Stimulated activated CD4-positive, alpha-beta T cell treated with anti-CD3 and anti-CD28 coated beads, Interleukin-4, amount 100 ng/mL, for 24 hours (primary cell): ENCODE measurements at places on chromosomes 7 and 10.

GRCh38 chr7:52961084-52961483 lies 74.3 kb upstream of the POM121L12 start:
- no peak for DNase-seq

- DNase-seq: no peak
These were observed 6.1 kb upstream of the RBM17 start for GRCh38 chr10:6082496-6083395.

DNA sequence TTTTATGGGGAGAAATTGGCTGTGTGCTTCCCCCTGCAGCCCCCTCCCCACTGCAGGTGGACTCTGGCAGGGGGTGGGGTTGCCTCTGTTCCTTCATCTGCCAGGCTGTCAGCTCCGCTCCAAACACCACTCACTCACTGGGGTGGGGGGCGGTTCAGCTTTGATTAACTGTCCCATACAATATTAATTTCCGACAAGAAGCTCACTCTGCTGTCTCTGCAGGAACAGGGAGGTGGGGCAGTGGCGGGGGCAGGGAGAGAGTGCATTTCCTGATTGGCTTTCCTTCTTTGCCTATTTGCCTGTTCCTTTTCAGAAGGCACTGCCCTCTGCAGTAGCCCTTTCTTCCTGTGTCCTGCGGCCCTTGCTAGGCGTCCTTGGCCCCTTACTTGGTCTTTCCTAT lies 500.8 kb downstream of the PLXNA4 start:
- no peak for DNase-seq

GRCh38 chr10:71589617-71590551 lies 129.7 kb downstream of the C10orf105 start:
- DNase-seq: no peak

DNA sequence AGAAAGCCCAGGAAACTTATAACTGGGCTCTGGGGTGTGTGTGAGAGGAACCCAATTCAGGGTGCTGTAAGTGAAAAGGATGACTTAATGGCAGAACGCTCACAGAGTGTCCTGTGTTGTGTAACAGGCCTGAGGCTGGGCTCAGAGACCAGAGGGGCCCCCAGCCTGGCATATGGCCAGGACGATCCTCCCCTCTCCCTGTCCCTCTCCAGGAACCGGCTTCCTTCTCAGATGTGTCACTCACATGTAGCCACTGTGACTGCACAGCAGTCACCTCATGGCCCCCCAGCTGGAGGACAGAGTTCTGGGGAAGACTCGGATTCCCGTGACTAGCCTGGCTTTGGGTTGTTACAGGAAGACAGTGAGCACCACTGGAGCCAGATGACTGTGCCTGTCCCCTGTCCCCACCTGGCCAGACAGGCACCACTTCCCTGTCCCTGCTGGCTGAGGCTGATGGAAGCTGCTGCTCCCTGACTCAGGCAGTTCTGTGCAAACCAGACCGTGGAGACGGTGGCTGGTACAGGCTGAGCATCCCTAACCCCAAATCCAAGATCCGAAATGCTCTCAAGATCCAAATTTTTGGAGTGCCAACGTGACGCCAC lies 220.5 kb downstream of the MLLT10 start:
- no peak for DNase-seq

DNA sequence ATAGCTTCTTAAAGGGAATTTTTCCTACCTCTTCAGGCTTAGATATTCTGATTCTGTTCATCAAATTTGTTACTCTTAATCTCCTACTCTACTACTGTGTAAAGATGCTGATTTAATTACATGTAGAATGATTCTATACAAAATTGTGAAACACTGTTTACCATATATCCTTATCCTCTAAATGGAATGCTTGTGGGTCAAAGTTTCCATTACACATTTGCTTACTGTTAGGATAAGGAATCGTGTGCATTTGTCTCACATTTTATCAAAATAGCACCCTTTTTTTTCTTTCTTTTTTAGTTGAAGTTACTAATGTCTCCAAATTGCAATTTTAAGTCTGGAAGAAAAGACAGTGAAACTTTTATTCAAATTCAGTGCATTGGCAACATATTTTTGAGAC lies 65.3 kb downstream of the TFEC start:
- no peak for DNase-seq

DNA sequence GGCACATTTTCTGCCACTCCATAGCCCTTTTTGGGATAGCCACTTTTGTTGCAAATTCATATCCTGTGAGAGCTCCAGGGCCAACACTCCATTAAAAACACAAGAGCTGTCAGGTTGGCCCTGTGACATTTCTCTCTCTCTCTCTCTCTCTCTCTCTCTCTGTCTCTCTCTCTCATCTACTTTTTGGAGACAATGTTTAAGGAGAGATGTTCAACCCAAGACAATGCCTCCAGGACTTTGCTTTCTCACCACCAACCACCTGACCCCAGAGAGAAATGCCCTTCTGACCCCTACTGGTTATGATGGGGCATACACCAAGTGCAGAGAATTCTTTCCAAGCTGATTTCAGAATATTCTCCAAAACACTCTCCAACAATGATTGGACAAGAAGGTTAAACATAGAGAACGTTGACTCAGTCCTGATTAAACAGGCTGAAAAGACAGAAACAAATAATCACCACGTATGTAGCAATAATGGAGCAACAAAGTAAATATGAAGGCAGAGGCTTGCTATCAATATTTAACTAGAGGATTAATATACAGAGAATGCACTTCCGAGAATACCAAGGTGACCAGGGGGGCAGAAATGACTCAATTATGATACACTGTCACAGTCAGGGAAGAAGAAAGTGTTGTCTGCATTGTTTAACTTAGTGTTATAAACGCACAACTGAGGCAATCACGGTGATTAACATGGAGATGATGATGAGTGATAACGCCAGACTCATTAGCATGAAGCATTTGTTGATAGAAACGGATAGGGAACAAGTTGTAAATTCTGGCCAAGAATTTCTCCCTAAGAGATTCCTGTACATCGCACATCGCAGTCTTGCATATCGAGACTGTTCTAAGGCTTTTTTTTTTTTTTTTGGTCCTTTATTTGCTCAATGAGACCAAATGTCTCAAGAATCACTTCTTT lies 178.5 kb downstream of the NRP1 start:
- peak; percentile 56 for DNase-seq

DNA sequence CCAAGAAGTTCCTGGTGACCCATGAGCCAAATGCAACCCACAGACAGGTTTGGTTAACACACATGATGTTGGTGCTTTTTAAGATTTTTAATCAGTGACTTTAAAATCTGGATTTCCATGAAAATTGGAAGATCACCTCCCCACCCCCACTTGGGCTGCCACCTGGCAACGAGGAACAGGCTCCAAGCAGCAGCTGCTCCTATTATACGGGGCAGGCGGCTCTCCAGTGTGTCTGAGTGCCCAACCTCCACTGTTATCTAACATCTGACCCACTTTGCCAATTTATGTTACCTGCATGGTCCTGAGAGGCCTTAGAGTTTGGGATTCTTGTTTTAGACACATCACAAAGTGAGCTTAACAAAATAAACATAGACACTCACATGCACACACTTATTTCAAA lies 56.4 kb downstream of the SGMS1 start:
- DNase-seq: no peak

DNA sequence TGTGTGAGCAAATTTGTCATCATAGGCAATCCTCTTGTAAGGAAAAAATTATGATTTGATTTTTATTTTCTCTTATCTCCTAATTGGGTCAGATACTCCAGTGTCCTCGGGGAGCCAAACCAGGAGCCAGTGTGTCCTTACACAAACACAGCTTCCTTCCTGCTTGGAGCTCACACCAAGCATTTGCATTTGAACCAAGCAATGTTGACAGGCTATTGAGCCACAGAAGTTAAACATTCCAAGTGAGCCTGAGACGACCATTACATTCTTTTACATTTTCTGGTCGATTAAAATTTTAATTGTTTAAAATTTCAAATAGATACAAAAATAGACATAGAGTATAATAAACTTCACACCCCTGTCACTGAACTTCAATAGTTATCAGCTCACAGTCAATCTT lies 194.8 kb downstream of the CFTR start:
- no peak for DNase-seq

DNA sequence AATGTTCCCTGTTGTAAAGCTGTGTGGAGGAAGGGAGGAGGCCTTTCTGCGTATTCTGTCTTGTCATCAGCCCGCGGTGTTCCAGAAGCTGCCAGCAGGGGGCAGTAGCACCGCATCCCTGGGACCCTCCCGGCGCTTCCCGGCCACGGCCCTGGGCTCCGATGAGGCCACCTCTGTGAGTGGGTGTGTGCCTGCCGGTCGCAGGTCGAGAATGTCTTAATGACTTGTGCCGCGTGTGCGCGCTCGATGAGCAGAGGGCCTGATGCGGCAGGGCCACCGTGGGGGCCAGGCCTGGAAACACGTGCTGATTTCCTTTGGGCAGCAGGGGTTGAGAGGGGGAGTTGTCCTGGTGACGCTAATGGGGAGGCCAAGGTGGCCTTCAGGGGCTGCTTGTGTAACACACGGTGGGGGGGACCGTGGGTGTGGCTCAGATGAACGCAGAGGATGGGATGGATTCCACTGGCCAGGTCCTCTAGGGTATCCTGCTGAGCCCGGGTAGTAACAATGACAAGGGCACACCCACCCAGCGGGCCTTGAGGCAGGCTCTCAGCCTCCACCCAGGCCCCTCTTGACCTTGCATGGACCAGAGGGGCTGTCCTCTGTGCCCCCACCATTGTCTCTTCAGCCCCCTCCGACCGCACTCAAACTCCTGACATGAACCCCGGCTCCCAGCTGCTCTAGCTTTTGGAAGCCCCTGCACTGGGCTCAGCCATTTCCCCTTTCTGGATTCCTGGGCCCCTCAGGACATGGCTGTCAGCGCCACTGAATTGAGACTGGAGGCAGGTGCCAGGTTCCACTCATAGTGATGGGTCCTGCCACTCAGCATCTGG lies 135.9 kb upstream of the PODXL start:
- peak; percentile 36 for DNase-seq

GRCh38 chr10:79555354-79556309 lies 4.6 kb downstream of the SFTPA2 start:
- DNase-seq: no peak
